ENCODE measurements at places on chromosomes 6 and 20.

- no peak for DNase-seq
Measured at GRCh38 chr20:38138086-38138778, 26.8 kb downstream of the TGM2 start.

DNA sequence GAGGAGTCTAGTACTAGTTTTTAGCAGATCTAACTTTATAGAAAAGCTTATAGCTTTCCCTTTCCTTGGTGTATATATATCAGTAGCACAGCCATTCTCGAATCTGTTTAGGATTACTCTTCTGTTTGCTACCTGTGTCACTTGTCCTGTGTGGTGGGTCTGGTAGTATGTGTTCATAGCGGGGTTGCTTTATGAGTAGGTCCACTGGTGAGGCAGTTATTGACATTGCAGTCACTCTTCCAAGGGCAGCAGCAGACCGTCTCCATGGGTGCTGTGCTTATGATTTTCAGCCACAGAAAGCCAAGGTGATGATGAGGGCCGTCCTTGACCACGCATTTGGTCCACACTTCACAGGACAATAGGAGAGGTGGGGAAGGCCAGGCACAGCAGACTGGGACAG is 171.5 kb downstream of the CDKAL1 start:
- no peak for DNase-seq

DNA sequence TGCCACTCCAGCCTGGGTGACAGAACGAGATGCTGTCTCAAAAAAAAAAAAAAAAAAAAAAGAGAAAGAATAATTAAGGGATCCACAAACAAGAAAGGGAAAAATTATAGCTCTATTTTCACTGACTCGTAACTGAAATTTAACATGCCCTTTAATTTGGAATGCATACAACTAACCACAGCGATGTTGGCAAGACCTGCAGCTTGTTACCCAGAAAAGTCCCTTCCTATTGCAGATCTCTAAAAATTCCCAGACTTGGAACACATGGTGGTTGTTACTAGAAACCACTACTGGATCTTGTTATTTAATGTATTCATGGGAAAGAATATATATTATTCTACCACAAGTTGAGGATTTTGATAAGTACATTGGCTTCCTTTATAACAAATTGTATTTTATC is 27.8 kb upstream of the SMIM28 start:
- DNase-seq: no peak

- DNase-seq: no peak
Measured at GRCh38 chr20:23541330-23541729, 27.0 kb downstream of the CST9L start.

GRCh38 chr6:42354702-42355101 is 97.0 kb downstream of the TRERF1 start:
- DNase-seq: no peak

- DNase-seq: no peak
Measured at GRCh38 chr20:2109425-2110210, 8.0 kb downstream of the STK35 start.

- no peak for DNase-seq
Measured at GRCh38 chr20:20843982-20844381, 131.5 kb upstream of the RALGAPA2 start.

DNA sequence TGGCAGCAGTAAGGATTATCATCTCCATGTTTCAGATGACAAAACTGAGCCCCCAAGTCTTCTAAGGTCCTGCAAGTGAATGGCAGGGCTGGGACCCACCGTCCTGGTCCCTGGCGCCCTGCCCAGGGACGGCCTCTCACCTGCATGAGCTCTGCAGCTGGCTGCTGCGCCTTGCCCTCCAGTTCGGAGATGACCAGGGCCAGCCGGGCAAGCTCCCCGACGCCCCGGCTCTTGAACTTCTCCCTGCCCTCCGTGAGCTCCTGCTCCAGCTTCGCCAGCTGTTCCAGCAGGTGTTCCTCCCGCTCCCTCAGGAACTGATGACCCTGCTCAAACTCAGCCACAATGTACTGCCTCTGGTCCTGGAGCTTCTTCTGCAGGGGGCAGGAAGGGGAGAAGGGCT is 16.8 kb downstream of the TRIM26 start:
- no peak for DNase-seq

GRCh38 chr6:6407071-6407741 is 86.7 kb upstream of the F13A1 start:
- DNase-seq: no peak

GRCh38 chr6:38714239-38715015 is 684 bp upstream of the DNAH8 start:
- DNase-seq: no peak

DNA sequence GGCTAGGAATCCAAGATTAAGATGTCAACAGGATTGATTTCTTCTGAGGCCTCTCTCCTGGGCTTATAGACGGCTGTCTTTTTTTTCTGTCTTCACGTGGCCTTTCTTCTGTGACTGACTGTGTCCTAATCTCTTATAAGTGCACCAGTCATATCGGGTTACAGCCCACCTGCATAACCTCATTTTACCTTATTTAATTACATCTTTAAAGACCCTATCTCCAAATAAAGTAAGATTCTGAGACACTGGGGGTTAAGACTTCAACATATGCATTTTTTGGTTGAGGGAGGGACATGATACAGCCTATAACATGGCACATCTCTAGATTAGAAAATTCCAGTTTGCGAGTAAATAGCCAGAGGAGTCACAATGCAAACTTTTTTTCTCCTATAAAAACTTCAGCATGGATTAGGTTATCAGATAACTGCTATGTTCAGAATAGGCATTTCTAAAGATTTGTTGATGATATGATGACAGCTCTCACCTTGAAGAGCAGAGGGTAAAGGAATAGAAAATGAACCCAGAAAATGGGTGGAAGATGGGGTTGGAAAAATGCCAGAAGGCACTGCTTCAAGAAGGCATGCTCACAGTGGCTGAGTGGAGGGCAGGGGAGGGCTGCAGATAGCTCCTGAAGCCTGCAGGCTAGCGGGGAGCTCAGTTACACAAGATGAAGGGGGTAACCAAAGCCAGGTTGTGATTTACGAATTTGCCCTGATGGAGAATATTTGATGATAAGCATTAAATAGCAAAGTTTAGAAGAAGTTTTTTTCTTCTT is 8.7 kb upstream of the PDE7B start:
- DNase-seq: no peak

DNA sequence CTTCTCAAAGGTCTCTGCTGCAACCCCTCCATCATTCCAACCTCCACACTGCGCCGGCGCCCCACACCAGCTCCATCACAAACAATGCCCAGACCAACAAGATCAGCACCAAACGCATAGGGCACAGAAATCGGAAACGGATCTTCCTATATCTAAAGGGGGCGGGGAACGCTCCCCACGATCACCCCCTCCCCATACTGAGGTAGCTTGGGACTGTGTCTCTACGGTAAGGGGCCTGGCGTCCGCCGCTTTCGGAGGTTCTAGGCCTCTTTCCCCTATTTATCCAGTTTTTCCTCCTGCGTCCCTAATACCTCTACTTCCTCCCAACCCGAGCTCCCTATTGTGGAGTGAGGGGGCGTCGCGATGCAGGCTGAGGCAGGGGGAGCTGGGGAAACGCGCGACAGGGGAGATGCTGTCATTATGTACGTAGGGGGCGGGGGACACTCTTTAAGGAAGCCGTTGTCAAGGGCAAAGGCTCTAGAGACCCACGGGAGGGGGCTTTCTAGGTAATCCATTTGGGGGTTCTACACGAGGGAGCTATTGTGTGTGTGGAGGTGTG is 909 bp downstream of the DNAAF9 start:
- no peak for DNase-seq

DNA sequence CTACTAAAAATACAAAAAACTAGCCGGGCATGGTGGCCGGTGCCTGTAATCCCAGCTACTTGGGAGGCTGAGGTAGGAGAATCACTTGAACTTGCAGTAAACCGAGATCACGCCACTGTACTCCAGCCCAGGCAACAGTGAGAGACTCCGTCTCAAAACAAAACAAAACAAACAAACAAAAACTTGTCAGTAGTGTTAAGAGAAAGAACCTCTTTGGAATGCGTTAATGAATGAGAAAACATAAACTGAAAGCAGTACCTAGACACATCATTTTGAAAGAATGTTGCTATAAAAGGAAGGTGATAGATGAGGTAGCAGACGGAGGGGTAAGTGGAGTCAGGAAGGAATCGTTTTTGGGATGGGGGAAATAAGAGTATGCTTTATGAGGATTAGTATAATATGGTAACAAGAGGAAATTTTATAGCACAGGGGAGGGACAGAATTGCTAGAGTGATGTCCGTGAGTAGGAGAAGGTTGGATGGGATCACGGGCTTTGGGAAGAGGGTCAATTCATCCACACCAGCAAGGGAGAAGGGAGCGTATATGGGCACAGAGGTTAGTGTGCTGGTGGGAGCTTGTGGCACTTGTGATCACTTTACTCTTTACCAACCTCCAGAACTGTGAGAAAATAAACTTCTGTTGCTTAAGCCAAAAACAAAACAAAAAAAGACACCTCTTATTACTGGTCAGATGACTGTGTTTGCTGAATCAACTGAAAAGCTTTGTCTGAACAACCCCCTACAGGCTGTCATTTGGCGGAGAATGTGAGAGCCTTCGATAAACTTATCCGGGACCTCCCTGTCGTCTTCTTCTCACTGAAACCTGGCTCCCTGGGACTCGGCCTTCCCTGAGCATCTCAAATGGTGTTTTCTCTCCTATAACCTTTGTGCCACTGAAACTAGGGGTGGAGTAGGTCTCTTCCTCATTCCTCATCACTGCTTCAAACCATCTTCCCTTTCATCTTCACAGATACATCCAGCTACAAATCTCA is 48.9 kb upstream of the TFAP2A start:
- DNase-seq: no peak

GRCh38 chr20:52972965-52973819 is 1.0 kb downstream of the TSHZ2 start:
- peak; percentile 47 for DNase-seq

GRCh38 chr6:33082702-33083101 is 6.9 kb downstream of the HLA-DPB1 start:
- no peak for DNase-seq

All from activated naive CD4-positive, alpha-beta T cell (primary cell).